Urinary bladder (tissue), 4 donors: ENCODE measurements at places on chromosomes 16 and 17. TPM values are rescaled to one million over a fixed set of nuclear protein-coding genes. Genes with fewer than 3 reads are reported as not detected.

- no peak for DNase-seq
Measured at GRCh38 chr16:70678121-70678897, 7.5 kb downstream of the MTSS2 start.

DNA sequence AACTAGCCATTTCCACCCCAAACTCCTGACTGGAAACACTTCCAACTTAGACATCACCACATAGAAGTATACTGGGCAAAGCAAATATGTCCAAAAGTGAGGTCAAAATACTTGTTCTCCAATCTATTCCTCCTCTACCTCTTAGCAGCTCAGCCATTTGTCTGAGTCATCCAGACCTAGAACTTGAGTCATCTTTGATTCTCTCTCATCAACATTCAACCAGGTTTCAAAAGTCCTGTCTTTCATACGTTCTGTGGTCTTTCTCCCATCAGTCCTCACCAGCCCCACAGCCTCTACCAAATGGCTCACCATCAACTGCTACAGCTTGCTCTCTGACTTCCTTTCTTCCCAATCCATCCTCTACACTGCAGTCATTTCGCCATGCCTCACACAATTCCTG is 6.8 kb downstream of the ANKFY1 start:
- DNase-seq, result no peak

- DNase-seq, result no peak
Measured at GRCh38 chr16:87739801-87740200, 26.0 kb downstream of the KLHDC4 start.

DNA sequence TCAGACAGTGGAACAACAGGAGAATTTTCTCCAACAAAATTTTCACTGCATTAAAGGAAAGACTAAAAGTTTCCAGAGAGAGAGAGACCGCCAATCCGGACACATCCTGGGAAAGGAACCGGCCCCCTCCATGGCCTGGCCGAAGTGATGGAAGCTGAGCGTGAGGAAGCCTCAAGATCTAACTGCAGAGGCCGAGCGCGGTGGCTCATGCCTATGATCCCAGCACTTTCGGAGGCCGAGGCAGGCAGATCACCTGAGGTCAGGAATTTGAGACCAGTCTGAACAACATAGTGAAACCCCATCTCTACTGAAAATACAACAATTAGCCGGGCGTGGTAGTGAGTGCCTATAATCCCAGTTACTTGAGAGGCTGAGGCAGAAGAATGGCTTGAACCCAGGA is 3.9 kb downstream of the CTRB2 start:
- no peak for DNase-seq

GRCh38 chr16:84986102-84986501 is 25.2 kb downstream of the ZDHHC7 start:
- DNase-seq, result no peak

GRCh38 chr16:3953728-3954410 is 73.4 kb upstream of the CREBBP start:
- DNase-seq, result no peak

DNA sequence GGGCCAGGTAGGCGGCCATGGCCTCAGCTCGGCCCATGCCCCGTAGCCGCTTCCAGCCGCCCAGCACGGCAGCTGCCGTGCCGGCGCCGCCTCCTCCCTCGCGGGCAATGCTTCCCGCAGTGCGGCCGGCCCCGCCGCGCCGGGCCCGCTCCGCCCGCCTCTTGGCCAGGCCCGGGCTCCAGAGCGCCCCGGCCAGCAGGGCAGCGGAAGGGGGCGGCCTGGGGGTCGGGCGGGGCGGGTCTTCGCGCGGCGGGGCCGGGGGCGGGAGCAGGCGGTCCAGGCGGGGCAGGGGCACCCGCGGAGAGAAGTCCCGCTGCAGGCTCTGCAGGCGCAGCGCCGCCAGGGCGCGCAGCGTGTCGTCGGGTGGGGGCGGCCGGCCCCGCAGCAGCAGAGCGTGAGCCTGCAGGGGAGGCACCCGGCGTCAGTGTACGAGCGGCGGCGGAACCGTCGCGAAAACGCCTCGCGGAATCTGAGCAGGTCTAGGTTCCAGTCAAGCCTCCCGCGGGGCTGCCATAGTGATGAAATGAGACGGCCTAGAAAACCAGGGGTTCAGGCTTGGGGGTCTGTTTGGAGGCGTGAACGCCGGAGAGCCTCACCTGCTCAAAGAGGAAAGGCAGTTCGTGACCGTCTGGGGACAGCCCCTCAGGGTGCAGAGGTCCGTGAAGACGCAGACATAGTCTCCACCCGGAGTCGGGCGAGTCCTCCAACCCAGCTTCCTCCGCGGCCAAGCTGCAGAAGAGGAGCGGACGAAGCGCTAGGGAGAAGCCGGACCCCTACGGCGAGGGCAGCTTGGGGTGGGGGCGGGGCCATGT is 6.6 kb downstream of the PLEKHH3 start:
- DNase-seq, result no peak

DNA sequence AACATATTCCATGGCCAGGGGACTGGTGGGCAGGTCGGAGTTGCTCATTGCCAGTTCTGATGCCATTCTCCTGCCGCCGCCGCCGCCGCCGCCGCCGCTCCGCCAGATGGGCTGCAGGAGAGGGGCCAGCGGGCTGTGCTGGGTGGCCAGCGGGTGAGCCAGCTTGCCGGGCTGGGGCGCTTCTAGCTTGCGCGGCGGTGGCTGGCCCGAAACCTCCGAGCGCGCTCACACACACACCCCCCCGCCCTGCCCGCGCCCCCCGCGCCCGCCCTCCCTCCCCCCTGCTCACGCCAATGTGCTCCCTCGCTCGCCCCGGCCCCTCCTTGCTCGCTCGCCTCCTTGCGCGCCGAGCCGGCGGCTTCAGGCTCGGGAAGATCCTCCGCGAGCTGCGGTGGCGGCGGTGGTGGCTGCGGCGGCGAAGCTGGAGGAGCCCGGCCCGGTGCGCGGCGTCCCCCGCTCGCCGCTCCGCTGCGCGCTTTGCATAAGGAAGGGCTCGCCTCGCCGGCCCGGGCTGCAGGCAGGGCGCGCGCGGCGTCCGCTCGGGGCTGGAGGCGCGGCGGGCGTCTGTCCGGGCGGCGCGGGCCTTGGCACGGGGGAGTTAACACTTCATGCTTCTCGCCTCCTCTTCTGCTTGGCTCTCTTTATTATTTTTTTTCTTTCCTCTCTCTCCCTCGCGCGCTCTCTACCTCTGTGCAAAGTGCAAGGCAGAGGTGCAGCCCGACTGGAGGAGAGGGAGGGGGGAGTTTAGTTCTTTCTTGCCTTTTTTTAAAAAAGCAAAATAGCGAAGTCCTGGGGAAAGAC is 500 bp downstream of the MAF start:
- DNase-seq, result no peak

- DNase-seq, result no peak
Measured at GRCh38 chr16:85327731-85328675, 215.7 kb upstream of the CIBAR2 start.

DNA sequence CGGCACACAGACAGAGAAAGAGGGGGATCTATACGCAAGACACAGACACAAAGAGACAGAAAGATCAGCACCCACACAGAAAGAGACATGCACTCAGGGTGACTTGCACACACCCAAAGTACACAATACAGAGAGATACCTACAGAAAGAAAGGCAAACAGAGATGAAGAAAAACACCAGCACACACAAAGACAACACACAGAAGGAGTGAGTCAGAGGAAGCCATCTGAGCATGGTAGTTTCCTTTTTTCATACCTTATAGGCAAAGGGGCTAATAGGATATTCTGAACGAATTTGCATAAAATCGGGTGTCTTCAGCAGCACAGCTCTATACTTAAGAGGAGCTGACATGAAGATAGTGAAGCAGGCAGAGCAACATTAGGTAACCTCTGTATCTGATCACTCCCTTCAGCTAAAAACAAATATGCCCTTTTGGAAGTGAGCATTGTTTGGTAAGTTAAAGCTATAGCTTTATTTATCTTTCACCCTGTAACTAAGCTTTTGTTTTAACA is 198.6 kb downstream of the AATF start:
- DNase-seq, result no peak

DNA sequence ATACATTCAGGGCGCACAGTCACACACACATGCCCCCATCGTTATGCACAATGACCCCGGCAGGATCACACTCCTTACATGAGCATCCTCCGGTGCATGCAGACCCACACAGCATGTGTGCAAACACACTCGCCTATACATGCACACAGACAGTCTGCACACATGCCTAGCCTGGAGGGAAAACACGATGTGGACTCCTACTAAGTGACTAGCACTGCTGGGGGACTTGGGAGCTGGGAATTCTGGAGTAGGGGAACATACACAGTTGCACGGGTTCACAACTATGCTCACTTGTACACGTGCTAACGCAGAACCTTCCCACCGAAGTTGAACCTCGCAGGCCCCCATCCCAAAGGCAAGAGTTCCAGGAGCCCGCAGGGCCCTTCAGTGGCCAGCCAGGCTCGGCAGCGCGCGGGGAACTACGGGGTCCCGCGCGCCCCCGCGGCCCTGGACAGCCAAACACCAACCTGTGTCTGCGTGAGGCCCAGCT is 2.0 kb downstream of the DLX3 start:
- DNase-seq, result no peak

The MILR1 gene
- 2.9 TPM for polyA plus RNA-seq

The VTN gene
- polyA plus RNA-seq, result 7.4 TPM

The TMEM220 gene
- 8.7 TPM for polyA plus RNA-seq

The ZNF469 gene
- polyA plus RNA-seq, result 1.3 TPM

The KCNH6 gene
- polyA plus RNA-seq, result not detected

The CCL5 gene
- 4.8 TPM for polyA plus RNA-seq

The DPEP2 gene
- 2.5 TPM for polyA plus RNA-seq

The SULT1A2 gene
- polyA plus RNA-seq, result 1.3 TPM

The MRPL38 gene
- 61.3 TPM for polyA plus RNA-seq

The COPZ2 gene
- 36.0 TPM for polyA plus RNA-seq

The GRAP gene
- polyA plus RNA-seq, result 4.2 TPM
